Sigmoid colon (tissue), 7 donors: ENCODE measurements at places on chromosomes 3 and 15. TPM values are rescaled to one million over a fixed set of nuclear protein-coding genes. Genes with fewer than 3 reads are reported as not detected.

The C3orf49 gene
- not detected for total RNA-seq

The A4GNT gene
- total RNA-seq, result not detected

The ACTRT3 gene
- 1.8 TPM for total RNA-seq

The AMIGO3 gene
- total RNA-seq, result not detected

The LARP6 gene
- 13.7 TPM for total RNA-seq

GRCh38 chr3:12440927-12441714 is 43.2 kb upstream of the TSEN2 start:
- peaks cover 24% of the 10 kb centered on the region for H3K27me3 ChIP-seq
- H3K4me1 ChIP-seq, result no peaks in the 10 kb centered on the region
- no peaks in the 10 kb centered on the region for H3K36me3 ChIP-seq
- no peak overlapping the region for H3K27ac ChIP-seq

GRCh38 chr3:73787620-73788019 is 162.9 kb upstream of the PDZRN3 start:
- H3K4me3 ChIP-seq, result no peak overlapping the region
- no peaks in the 10 kb centered on the region for H3K27me3 ChIP-seq
- H3K36me3 ChIP-seq, result no peaks in the 10 kb centered on the region
- no peak overlapping the region for H3K27ac ChIP-seq
- DNase-seq, result no peak

DNA sequence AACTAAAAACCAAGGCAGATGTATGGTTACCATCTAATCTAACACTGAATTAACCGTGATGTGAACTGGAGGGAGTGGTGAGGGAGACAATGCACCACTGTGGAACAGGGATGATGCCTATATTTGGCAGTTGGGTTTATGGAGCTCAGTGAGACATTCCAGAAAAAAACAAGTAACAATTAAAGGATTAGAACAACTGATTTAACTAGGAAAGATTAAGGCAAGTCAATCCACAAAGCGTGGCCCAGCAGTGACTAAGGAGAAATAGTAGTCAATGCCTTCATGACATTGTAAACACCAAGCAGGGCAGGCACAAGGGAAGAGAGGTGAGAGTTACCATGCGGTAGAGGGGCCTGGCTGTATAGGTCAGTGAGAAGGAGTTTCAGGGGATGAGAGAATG is 38.1 kb downstream of the CHAC1 start:
- H3K36me3 ChIP-seq, result peaks cover 41% of the 10 kb centered on the region
- H3K27me3 ChIP-seq, result no peaks in the 10 kb centered on the region

DNA sequence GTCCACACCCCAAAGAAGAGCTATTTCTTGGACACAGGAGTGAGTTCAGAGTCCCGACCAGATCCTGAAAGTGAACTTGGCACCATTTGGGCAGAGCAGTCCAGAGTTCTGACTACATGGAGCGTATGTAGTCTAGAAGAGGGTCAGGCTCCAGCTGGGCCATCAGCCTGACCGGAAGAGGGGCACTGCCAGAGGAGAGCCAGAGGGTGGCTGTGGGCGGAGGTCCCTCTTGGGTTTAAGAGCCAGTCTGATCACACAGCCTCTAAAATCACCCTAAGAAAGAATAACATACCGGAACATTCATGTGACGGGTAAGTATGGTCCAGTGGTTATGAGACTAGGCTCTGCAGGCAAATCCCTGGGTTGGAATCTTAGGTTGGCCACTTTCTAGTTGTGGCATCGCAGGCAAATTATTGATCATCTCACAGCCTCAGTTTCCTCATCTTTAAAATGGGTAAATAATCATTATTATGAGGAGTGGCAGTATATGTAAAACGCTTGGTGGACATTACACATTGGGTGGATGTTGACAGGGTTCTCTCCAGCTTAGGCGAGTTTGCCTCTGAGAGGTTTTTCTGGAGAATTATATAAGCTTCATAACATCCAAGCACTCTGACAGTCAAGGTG is 2.1 kb upstream of the RAP2B start:
- no peaks in the 10 kb centered on the region for H3K36me3 ChIP-seq
- no peaks in the 10 kb centered on the region for H3K27me3 ChIP-seq
- no peak for DNase-seq
- peak overlapping the region; percentile 90 for H3K4me3 ChIP-seq
